ENCODE measurements at places on chromosomes 2 and 18. TPM values are rescaled to one million over a fixed set of nuclear protein-coding genes. Genes with fewer than 3 reads are reported as not detected.

C2orf72 gene
- total RNA-seq, result 1.6 TPM

DNA sequence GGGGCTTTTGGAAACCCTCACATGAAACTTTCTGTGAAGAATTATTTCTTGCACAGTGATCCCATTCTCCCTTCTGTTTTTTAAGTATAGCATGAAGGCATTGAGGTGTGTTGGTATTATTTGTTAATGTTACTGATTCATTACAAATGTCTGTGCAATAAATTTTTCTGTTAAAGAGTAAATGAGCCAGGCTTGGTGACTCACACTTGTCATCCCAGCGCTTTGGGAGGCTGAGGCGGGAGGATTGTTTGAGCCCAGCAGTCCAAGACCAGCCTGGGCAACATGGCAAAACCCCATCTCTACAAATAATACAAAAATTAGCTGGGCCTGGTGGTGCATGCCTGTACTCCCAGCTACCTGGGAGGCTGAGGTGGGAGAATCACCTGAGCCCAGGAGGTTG lies 87.8 kb downstream of the KCTD18 start:
- DNase-seq, result peak; percentile 45

DNA sequence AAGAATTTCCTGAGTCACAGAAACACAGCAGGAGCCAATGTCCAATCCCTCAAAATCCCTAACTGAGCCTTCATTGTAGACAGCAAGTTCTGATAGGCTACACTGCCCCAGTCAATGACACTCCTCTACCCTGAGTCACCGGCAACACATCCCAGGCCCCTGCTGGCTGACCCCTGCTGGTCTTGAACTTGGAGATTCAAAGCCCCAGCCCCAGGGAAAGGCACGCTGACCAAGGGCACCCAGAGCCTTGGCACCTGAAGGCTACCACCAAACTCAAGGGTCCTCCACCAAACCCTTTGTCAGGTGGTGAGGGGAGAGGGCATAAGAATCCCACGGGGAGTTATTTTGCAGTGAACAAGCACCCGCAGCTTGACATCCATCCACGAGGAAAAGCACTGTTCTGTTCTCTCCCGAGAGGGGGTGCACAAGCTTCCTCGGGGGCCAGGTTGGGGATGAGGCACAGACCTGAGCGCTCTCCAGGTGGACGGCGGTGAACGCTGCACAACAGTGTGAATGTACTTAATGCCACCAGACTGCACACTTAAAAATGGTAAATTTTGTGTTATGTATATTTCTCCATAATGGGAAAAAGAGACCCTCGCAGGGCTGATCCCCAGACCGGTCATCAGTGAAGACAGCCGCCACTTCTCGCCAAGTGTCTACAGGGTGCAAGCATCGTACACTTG lies 46.9 kb downstream of the TFCP2L1 start:
- peak; percentile 26 for DNase-seq

DNA sequence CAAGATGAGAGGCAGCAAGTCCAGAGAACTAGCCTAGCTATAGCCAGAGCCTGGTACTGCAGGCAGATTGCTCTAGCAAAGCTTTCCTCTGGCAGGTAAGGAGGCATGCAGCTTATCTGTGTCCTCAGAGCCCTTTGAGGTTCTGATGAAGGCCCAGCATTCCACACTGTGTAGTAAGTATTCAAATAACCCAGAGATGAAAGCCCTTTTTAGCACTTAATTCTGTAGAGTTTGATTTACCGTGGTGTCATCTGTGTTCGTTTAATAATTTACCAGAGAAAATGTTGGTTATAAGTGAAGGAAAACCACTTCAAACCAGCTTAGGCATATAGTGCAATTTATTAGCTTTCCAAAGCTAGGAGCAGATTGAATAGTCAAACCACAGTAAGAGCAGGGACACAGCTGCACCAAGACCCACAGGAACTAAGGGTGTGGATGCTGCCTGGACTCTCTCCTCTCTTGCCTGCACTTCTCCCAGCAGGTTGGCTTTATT lies 226.6 kb downstream of the BABAM2 start:
- no peak for DNase-seq

MAPK4 gene
- total RNA-seq, result not detected

C2orf66 gene
- not detected for total RNA-seq

DNA sequence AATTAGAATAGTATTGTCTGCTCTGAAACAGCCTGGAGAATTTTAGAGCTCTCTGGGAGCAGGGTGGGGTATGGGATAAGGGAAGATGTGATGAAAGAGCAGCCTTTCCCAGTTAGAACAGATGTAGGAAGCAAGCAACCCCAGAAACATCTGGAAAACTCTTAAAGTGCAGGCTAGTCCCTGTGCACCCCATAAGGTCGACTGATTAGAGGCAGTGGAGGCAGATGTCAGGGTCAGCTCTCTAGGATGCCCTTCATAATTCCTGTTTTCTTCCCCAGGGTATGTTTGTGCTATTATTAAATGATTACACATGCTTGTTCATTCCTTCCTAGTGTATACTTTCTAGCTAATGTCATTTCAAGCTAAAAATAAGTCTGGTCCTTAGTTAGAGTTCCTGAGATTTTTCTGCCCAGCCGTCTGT lies 41.7 kb downstream of the PTPRM start:
- DNase-seq, result no peak

- no peak for DNase-seq
Observed at GRCh38 chr2:140804700-140805260, 1326.0 kb downstream of the LRP1B start.

GRCh38 chr2:54387059-54387991 lies 68.8 kb upstream of the SPTBN1 start:
- no peak for DNase-seq

MC5R gene
- not detected for total RNA-seq

CROCC2 gene
- not detected for total RNA-seq

DNA sequence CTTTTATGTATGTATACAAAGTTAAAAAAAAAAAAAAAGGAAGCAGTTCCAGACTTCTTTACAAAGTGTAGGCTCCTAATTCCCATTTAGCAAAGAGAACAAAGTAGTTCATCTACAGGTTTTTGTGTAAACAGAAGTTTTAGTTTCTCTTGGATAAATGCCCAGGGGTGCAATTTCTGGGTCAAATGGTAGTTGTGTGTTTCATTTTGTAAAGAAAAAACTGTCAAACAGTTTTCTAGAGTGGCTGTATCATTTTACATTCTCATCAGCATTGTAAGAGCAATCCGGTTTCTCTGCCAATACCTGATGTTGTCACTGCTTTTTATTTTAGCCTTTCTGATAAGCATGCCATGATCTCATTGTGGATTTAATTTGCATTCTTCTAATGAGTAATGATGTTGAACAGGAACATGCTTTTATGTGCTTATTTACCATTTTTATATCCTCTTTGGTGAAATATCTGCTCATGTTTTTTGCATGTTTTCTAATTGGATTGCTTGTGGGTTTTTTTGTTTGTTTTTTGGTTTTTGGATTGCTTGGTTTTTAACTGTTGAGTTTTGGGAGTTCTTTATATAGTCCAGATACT lies 16.6 kb upstream of the PSME4 start:
- peak; percentile 76 for DNase-seq

- no peak for DNase-seq
Observed at GRCh38 chr2:10377052-10377746, 70.9 kb downstream of the ODC1 start.

DNA sequence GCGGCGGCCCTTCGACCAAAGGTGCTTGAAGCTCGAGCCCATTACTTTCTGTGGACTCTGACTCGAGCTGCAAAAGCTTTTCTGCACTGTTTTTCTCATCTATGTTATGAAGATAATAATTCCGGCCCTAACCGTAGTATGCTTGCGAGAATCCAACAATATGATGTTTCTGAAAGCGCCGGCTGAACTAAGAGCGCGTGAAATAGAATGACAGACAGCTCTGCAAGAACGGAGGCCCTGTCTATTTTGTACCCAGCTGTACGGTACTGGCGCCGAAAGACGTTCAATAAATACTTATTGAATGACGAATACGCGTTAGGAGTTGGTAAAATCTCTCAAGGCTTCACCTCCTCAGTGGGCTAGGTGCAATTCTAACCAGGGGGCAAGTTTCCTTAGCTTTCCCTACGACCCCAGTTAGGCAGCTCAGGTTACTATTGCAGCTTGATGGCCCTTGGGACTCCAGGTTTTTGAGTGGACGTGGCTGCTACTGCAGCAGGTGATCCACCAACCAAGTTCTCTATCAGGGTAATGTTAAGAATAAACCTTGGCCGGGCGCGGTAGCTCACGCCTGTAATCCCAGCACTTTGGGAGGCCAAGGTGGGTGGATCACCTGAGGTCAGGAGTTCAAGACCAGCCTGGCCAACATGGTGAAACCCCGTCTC lies 570 bp downstream of the SCRN3 start:
- DNase-seq, result peak; percentile 27

GRCh38 chr2:11652553-11652952 lies 17.4 kb downstream of the NTSR2 start:
- no peak for DNase-seq
